Myocyte (in vitro differentiated cells): ENCODE measurements at places on chromosomes 16 and 17.

GRCh38 chr16:87216148-87216840 is 100.9 kb downstream of the C16orf95 start:
- no peak for DNase-seq

DNA sequence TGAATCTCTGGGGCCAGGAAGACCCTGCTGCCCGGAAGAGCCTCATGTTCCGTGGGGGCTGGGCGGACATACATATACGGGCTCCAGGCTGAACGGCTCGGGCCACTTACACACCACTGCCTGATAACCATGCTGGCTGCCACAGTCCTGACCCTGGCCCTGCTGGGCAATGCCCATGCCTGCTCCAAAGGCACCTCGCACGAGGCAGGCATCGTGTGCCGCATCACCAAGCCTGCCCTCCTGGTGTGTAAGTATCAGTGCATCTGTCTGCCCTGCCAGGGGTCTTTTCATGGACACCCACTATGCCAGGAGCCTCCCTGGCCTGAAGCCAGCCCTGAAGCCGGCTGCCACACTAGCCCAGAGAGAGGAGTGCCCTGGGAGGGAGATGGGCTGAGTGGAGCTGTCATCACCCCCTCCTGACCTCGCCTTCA is at the start of gene CETP:
TSS of gene CETP (plus strand) at position 100 of the 431 bp plus-strand sequence. CDS start at position 130, 30 bp downstream.
- DNase-seq = no peak

DNA sequence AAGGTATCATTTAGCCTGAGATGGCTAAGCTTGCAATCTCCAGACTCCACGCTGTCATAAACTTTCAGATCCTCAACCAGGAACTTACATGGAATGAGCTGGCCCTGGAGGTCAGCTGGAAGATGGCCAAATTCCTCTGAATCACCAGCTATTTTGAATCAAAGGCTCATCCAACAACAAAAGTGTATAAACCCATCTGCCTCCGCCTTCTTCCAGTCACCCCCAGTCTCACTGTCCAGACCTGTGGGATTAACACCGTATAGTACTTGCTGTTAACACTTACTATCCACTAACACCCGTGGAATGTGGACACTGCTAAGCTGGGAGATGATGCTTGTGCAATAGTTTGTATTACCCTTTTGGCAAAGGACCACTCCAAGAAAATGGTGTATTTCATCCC is 1.9 kb upstream of the LCMT1 start:
- peak; percentile 93 for DNase-seq

GRCh38 chr17:44820631-44821212 is 9.4 kb downstream of the GJC1 start:
- DNase-seq = peak; percentile 61

GRCh38 chr17:44324092-44324570 is 492 bp downstream of the SLC25A39 start:
- peak; percentile 12 for DNase-seq

DNA sequence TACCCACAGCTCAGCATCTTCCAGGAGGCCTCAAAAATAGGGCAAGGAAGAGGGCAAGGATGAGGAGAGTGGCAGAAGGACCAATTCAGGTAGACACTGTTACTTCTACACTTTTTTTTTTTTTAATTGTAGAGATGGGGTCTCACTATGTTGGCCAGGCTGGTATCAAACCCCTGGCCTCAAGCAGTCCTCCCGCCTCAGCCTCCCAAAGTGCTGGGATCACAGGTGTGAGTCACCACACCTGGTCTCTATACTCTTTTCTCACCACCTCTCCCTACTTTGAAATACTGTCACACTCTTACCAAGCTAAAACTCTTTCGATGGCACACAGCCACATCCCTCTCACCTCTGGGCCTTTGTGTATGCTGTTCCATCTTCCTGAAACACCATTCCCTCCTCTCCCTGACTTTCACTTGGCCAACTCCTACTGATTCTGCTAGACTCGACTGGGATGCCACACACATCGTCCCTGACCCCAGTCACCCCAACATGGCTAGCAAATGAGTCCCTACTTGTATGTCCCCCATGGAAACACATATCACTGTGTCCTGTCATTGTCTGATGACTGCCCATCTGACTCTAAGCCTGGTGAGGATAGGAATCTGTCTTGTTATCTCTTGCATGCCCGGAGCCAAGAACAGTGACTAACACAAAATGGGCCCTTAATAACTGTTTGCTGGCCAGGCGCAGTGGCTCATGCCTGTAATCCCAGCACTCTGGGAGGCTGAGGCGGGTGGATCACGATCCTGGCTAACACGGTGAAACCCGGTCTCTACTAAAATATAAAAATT is 7.2 kb upstream of the SLC43A2 start:
- DNase-seq = no peak

GRCh38 chr17:43327421-43327820 is 71.4 kb upstream of the ARL4D start:
- no peak for DNase-seq

DNA sequence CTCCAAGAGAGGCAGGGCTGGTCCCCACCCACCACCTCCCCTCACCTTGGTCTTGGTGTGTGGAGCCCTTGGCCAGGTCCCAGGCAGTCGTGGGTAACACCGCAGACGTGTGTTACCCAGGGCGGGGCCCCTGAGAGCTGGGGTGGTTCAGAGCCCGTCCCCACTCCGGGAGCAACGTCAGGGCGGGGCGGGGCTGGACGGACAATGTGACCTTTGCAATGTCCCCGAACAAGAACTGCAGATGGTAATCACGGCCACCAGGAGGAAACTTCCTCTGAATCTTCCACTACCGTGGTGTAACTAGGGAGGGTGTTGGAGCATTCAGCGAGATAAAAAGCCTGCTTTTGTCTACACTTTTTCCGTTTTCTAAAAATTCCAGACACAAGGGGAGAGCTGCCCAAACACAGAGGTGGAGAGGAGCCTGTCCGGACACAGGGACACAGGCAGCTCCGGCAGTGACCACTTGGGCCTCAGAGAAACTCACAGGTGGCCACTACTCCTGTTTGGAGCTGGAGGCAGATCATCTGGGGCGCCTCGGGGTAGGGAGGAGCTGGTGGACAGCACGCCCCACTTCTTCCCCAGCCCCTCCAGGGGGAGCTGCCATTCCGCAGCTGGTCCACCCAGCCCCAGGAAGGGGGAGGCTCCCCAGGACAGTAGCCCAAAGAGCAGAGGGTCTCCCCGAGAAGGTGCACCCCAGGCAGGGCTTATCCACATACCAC is 14.2 kb upstream of the SLC38A10 start:
- peak; percentile 82 for DNase-seq

- DNase-seq = no peak
Measured at GRCh38 chr17:2624292-2624731, 30.9 kb downstream of the PAFAH1B1 start.

DNA sequence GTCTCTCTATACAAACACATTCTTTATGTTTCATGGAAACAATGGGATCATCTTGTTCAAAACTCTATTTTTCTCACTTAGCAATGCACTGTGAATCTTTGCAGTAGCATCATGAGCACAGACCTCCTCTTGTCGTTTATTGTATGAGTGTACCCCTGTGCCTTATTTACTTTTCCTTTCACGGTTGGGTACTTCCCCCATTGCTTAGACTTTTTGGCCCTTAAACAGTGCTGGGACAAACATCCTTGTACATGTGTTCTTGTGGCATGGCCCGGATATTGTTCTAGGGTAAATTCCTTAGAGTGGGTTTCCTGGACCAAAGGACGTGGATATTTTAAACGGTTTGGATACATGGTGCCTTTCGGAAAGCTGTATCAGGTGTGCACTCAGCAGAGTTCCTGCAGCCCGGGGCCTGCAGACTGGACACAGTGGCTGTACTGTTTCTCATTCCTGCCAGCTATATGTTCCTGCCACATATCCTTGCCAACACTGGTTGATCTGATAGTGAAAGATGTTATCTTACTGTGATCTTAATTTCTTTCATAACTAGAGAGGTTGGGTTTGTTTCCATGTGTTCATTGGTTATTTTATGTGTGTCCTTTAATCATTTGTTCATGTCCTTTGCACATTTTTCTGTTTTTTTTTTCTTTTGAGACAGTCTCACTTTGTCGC is 111.1 kb downstream of the OR1D5 start:
- no peak for DNase-seq

DNA sequence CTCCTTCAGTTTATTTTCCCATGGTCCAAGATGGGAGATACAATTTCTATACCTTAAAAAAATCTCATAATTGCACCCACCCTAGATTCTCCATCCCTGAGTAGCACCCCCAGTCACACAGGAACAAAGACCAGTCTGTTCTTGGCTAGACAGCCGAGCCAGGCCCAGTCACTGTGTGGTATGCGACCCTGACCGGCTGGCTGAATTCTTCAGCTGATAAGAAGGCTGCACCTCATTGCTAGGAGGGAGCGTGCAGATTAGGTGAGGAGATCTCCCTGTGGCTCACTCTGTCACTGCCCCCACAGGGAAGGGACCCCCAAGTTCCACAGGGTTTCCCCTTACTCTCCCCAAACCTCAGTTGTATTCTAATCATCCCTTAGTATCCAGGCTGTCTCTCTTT is 138.7 kb downstream of the SALL1 start:
- DNase-seq = no peak

DNA sequence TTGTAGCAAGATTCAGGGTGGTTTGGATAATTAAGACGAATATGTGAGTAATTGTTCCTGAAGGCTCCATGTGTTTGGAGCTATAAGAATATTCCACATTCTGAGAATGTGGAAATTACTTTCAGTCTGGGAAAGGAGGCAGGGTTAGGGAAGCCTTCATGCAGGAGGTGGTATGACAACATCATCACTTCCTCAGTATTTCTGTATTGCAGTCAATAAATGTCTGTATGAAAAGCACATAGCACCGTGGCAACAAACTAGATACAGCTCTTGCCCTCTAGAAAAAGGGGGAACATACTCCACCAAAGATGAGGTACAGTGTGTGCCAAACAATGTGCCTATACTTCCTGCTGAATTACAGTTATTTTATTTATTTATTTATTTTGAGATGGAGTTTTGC is 26.1 kb upstream of the DHRS7B start:
- DNase-seq = no peak

- DNase-seq = no peak
Measured at GRCh38 chr16:69036399-69037091, 68.9 kb upstream of the HAS3 start.
